ENCODE measurements at places on chromosomes 2 and 18. TPM values are rescaled to one million over a fixed set of nuclear protein-coding genes. Genes with fewer than 3 reads are reported as not detected.

SLC9A4 gene
- total RNA-seq = not detected

RNF149 gene
- 51.2 TPM for total RNA-seq

AFF3 gene
- total RNA-seq = not detected

YES1 gene
- total RNA-seq = 66.6 TPM

POTEI gene
- total RNA-seq = 0.08 TPM

LIMS4 gene
- total RNA-seq = 0.81 TPM

DNA sequence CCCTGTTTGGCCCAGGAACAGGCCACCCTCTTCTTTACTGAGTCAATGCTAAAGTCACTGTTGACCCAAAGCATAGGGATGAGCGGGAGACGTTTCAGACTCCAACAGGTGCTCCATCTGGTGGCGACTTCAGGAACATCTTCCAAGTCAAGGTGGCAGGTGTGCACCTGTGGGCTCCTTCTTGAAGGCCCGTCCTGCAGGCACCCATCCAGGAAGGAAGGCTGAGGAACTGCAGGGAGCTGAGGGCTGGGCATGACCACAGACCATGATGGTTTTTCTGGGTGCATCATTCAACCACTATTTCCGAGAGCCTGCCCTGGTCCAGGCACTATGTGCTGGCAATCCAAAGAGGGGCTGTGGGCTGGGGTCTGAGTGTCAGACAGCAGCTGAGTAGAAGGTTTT lies 142.8 kb downstream of the NDUFA10 start:
- DNase-seq = peak; percentile 87

GRCh38 chr2:200130762-200131166 lies 175.4 kb downstream of the MAIP1 start:
- DNase-seq = no peak

DNA sequence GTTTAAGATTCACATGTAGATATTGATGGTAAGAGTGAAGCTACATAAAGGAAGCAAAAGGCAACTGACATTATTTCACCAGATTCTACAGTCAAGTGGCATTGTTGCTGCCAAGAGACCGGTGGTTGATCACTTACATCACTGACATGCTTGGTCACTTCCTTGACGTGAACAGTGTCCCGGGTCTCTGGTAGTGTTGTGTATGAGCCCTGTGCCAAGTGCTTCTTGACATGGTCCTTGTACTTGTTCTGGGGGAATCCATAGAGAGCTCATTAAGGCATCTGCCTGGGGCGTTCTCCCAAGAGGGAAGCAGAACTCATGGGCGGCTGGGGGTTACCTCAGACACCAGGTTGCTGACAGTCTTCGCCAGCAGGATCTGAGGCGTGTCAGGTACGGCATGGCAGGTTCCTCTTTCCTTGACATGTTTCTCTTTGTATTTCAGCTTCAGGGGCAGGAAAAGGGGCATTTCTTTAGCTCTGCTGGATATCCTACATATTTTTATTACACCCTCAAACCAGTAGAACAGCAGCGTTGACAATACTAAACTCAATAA lies 116.2 kb downstream of the RIF1 start:
- no peak for DNase-seq

GRCh38 chr2:208012449-208012848 lies 12.9 kb downstream of the PLEKHM3 start:
- DNase-seq = no peak

DNA sequence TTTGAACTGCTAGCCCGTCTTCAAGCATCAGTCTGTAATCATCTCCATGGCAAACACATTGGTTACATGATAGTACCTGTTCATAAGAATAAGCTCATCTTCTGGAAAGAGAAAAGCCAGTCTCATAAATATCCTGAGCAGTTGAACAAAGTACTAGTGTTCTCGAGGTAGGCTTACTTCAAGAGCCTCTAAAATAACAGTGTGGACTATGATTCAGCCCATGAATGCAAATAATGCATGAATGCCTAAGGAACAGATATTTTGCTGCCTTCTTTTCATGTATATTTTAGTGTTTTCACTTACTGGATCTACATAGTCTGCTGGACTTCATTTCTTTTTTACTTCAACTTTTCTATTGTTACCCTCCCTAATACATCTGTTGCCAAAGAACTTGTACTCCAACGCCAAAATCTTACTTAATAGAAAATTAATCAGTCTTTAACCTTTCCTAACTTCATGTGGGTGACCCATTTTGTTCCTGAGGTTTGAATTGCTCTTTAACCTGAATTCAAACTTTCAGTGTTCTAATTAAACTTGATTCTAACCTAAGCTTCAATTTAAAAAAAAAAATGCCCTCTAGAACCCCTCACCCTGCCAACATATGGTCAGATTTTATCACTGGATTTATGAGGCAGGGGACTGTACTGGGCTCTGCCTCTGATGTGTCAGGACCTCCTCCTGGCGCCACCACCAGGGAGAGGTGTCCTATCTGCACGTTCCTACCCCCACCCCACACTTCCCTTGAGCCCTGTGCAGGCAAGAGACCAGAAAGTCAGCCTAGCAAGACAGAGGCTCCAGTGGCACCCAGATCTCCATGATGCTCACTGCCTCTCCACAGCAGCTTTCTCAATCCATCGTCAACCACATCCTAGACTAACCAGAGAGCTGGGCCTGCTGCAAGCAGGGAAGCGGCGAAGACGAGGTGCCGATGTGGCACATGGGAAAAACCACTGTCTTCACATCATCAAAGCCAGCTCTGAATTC lies 264.7 kb upstream of the ID2 start:
- DNase-seq = no peak

DNA sequence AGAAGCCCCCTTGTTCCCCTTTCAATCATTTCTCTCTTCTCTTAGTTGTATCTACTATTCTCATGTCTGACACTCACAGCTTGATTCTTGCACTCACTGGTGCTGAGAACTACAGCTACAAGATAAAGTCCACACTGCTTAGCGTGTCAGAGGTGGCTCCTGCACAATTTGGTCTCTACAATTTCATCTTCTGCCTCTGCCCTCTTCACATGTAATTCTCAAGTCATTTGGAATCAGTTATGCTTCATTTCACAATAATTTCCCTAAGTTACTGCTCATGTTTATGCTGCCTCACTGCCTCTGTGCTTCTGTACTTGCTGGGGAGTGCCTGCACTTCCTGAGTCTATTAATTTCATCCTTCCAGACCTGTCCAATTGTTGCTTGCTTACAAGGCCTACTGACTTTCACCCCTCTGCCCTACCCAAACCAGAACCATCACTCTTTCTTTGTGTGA lies 11.6 kb upstream of the NAB1 start:
- DNase-seq = no peak

- no peak for DNase-seq
Measured at GRCh38 chr2:194735837-194736542, 921.0 kb upstream of the SLC39A10 start.

DNA sequence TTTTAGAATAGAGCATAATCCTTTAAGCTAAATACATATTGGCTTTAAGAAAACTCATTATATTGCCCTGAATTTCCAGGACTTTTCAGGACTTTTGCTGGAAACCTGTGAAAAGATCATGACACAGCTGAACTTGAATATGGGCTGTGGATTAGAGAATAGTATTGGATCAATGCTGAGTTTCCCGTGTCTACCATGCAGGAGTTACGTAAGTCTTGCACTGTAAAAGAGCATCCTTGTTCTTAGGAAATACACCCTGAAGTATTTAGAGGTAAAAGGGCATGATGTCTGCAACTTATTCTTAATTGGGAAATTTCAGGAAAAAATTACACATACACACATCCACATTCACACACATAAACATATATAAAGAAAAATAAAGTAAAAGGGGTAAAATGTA lies 82.1 kb downstream of the ZFP36L2 start:
- DNase-seq = no peak

DNA sequence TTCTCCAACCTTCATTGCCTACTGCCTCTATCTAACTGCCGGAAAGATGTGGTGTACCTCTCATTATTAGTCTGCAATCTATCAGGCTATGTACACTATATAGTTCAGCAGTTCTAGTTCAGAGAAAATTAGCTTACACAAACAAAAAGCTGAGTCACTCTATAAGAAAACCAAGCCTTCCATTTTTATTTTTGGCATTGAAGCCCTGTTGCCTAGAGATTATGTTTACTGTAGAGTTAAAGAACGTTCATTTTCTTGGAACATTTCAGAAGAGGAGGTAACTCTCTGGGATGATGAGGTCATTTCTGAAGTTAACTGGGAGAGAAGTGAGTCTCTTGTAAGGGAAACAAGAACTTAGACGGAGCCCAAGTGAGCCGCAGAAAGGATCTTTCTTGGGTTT lies 133.5 kb downstream of the FAM124B start:
- peak; percentile 63 for DNase-seq

GRCh38 chr2:179561702-179562101 lies 297.1 kb upstream of the SESTD1 start:
- no peak for DNase-seq

DNA sequence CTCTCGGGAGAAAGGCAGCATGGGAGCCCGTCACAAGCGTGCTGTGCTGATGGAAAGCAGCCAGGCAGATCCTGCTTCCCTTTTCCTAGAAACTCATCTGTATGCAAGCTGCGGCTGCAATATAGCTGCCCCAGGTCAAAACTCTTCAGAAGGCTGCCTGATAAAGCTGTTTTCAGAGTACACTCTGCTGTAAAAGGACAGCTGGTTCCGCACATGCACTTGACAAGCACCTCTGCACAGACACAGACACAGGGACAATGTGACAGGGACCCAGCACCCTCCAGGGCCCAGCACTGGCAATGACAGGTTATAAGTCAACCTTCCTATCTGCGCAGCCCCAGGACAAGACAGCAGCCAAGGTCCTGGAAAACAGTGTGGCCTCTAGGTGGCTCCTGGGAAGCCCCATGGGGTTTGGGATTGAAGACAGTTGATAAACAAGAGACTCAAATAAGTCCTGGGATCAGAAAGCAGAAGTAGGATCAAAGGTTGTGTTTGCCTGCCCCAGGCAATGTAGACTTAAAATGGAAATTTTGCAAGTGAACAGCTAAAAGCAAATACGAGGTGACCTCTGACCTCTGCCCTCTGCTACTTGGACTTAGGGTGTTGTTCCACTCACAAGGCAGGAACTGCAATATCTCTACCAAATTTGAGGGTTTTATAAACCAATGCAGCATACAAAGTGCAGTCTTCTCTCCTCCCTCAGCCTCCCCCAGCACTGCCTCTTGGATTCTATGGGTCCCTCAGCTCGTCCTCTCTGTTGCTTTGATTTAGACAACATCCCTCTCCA lies 16.9 kb downstream of the SLC66A2 start:
- DNase-seq = no peak

DNA sequence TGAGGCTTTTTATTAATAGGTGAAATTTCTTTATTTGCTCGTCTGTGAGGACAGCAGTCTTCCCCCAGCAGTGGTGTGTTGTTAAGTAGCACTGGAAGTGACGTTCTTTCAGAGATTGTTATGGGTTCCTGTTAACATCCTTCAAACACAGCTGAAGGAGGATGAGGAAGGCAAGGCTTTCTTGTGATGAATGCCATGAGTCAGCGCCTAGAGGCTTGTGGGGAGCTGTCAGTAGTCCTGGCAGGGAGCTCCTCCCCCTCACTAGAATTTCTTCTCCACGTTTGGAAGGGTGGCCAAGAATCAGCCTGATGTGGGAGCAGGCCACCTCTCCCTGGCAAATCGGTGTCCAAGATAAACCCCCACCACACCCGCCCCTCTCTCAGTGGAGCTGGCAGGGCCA lies 113.2 kb downstream of the ARHGEF4 start:
- DNase-seq = no peak

DNA sequence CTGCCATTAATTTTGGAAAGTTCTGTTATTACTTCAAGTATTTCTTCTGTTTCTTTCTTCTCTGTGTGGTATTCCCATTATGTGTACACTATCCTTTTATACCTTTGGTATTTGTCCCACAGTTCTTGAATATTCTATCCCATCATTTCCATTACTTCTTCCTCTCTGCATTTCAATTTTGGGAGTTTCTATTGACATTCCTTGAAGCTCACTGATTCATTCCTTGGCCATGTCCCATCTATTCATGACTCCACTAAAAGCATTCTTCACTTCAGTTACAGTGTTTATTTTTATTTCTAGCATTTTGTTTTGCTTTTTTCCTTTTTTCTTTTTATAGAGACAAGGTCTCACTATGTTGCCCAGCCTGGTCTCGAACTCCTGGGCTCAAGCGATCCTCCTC lies 30.3 kb downstream of the PROC start:
- no peak for DNase-seq

DNA sequence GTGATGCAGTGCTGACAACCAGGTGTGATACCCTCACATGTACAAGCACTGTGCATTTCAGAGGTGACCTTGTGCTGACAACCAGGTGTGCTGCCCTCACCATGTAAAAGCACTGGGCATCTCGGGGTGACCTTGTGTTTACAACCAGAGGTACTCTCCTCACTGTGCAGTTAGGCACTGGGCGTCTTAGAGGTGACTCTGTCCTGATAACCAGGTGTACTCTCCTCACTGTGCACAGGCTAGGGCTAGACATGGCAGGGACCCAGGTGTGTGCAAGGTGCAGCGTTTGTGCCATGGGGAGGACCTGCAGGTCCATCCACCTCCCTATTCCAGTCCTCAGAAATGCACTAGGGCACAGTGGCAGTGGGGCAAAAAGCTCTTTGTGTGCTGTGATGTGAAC lies 8.5 kb upstream of the ALKAL2 start:
- no peak for DNase-seq

DNA sequence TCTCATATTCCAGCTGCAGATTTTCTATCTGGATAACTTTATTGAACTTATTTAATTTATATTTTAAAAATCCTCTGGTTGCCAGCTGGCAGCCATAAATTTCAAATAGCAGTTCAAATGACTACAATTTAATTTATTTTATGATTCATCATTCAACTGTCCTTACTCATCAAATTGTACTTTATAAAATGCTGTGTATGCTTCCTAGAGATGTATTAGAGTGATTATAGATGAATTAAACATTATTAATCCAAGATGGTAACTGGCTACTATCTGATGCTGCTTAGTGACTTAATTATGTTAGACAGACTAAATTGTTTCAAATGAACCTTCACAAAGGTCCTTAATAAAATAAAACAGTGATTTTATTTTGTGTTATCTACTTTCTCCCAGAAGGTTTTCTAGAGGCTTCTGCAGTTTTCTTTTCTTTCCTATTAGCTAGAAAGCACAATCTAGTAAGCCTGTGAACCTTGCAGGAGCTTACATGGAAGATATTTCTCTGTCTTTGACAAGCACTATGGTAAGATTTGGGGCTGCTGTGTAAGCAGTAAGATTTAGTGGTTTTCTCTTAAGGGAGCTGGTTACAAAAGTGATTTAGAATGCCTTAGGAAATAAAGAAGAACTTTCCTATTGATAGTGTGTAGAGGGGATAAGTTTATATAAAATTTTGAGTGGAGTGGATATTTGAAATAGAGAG lies 322.3 kb downstream of the FSIP2 start:
- no peak for DNase-seq

DNA sequence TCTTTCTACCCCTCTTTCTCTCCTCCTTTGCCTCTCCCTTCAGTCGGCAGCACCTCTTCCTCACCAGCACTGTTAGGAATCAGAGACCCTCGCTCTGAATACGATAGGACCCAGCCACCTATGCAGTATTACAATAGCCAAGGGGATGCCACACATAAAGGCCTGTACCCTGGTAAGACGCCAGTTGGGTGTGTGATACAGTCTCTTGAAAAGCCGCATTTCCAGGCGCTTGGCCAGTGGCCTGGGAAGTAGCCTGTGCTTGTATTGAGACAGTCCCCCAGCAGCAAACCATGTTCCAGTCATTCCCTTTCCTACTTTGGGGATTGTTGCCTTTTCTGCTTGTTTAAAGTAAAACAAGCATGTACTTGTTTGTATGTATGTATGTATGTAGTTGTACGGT lies 118.4 kb upstream of the DAPL1 start:
- no peak for DNase-seq

Data from HT-29 (cell line).